LoVo (cell line): ENCODE measurements at places on chromosomes 4 and X.

DNA sequence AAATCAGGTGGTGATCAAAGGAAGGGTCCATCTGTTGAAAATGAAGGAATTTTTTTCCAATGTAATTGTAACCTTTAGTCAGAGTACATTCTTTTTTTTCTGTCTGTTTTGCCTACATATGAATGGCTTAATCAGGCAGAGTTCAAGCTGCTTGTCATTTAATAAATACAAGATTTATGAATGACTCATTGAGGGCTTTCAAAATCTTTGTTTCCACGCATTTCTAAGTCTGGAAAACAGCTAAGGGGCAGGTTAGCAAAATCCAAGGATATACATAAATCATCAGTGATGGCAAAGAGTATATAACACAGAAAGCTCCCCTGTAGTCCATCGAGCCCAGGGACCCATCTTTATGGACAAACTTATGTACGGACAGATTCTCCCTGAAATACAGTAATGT is 1.8 kb downstream of the CA5B start:
- no peak for DNase-seq

- no peak for DNase-seq
Measured at GRCh38 chrX:115632455-115632854, 71.5 kb downstream of the PLS3 start.

DNA sequence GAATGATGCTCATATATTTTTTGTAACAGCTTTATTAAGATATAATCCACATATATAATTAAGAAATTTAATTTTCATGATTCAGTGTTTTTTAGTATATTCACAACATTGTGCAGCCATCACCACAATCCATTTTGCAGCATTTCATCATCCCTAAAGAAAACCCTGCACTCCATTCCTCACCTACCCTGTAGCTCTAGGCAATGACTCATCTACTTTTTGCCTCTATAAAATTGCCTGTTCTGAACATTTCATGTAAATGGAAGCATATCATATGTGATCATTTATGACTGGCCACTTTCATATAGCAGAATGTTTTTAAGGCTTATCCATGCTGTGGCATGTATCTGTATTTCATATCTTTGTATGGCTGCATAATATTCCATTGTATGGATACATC is 339.9 kb downstream of the MAPK10 start:
- no peak for DNase-seq

- no peak for DNase-seq
Measured at GRCh38 chrX:13697455-13697854, 8.5 kb downstream of the RAB9A start.

DNA sequence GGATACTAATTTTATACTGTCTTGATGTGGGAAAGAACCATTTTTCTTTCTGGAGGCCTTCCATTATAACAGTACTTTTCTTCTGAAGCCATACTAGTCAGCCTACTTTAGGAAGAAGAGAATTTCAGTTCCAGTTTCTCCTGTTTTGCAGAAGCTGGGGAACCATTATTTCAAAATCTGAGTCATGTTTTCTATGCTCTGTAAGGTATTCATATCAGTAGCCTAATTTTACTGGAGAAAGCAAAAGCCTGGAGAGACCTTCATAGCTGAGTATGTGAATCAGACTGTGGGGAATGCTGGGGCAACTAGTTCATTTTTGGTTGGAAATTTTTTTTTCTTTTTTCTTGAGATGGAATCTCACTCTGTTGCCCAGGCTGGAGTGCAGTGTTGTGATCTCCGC is 22.4 kb downstream of the AFF1 start:
- DNase-seq: no peak

DNA sequence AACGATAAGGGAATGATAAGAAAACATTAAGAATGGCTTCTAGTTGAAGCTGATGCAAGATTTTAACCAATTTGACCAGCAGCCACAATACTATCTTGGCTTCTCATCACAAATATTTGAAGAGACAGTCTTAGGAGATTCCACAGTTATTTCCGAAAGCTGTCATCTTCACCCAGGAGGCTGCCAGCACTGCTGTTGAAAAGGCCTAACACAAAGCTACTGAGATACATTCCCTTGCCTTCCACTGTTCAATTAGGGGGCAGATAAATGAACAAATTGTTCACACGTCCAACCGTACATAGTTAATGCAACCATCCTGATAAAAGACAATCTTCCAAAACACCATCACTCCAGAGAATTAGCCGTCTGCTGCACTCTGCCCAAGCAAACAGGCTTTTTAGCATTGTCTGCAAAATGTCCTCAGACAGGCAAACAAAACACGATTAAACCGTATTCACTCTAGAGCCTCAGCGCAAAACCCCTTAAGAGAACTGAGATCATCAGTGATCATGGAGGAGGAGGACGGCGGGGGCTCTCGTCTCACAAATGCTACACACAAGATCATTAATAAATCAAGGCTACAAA is 189.8 kb upstream of the PSAPL1 start:
- DNase-seq: no peak

GRCh38 chr4:82125787-82126297 is 247.9 kb downstream of the HNRNPD start:
- DNase-seq: no peak

GRCh38 chr4:13522282-13523104 is 21.8 kb downstream of the NKX3-2 start:
- DNase-seq: no peak

- no peak for DNase-seq
Measured at GRCh38 chrX:149757206-149758067, 16.4 kb upstream of the HSFX1 start.

GRCh38 chr4:113637823-113638561 is 123.5 kb downstream of the CAMK2D start:
- DNase-seq: no peak

- DNase-seq: no peak
Measured at GRCh38 chrX:17020356-17020755, 73.9 kb downstream of the REPS2 start.

- no peak for DNase-seq
Measured at GRCh38 chr4:30653291-30653690, 66.9 kb upstream of the PCDH7 start.

DNA sequence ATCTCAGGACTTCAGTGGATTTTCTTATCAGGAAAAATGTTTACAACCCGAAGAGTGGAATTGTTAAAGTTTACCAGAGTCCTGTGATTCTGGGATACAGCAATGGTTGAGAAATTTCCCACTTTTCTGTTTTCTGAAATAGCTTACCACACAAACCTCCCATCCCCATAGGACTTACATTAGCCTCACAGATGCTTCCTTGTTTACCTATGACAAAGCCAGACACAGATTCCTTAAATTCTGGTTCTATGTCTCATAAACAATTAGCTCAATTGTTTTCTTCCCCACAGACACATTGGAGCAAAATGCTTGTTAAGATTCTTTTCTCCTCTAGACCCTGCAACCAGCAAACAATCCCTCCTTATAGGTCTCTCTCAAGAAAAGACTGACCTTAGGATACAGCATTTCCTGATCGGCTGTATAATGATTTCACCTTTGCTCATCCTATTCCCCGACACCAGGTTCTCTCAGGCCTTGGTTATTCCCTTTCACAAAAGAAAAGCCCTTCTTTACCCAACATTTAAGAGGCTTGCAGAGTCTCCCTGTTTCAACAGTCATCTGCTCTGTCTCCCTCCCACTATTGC is 886.2 kb downstream of the ARAP2 start:
- DNase-seq: no peak

GRCh38 chr4:121177246-121178137 is 13.4 kb upstream of the TNIP3 start:
- no peak for DNase-seq

GRCh38 chrX:114038358-114038757 is 545.5 kb upstream of the HTR2C start:
- no peak for DNase-seq

GRCh38 chr4:37685161-37685822 is 884 bp downstream of the RELL1 start:
- no peak for DNase-seq

DNA sequence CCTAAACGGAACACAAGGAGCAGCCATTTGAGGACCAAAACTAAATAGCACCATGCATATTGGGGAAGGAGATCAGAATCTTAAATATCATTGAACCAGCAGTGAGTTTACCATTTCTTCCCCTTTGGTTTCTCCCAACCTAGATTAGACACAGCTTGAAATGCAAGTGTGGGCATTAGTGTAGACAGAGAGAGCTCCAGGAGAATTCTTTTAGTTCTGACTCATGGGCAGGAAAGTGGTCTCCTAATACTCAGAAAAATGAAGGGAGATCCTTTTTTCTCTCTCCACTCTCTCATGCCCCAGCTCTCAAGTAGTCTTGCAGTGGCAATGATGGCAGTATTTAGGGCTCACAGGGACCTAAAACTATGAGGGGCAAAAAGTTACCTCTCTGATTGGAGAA is 567.9 kb downstream of the INPP4B start:
- DNase-seq: no peak

GRCh38 chr4:32519060-32519459 is 1798.9 kb downstream of the PCDH7 start:
- DNase-seq: no peak

DNA sequence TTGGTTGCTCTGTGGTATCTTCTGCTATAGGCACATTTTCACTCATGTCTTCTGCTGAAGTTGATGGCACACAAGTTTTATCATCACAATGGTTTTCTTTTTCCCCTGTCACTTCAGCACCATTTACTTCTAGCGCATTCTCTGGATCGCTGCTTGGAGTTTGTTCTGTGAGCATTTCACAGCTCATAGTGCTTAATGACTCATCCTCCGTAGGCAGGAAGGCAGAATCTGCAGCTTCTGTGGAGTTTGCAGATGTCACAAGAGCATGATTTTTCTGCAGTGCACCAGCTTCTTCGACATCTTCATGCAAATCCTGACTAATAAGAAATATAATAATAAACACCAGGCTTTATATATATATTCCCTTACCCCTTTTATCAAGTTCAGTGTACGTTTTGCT is 83.6 kb downstream of the CHM start:
- no peak for DNase-seq

- no peak for DNase-seq
Measured at GRCh38 chr4:105327222-105327621, 146.6 kb downstream of the PPA2 start.

DNA sequence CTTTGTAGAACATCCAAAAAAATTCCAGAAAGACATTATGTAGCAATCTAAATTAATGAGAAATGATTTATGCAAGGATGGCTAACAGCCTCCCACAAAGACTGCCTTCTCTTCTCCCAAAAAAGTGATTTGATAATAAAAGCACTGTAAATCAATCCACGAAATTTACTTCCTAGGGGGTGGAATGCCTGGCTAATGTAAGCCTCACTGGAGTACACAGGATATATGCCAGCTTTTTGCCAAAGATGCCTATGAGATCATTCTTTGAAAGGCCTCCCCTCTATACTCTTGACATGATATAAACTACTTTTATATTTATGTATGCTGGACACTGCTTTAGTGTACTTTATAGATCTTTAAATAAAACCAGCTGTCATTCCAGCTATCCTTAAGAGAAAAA is 211.1 kb downstream of the ADAMTS3 start:
- DNase-seq: no peak

- DNase-seq: no peak
Measured at GRCh38 chr4:81502564-81502963, 30.9 kb upstream of the RASGEF1B start.

DNA sequence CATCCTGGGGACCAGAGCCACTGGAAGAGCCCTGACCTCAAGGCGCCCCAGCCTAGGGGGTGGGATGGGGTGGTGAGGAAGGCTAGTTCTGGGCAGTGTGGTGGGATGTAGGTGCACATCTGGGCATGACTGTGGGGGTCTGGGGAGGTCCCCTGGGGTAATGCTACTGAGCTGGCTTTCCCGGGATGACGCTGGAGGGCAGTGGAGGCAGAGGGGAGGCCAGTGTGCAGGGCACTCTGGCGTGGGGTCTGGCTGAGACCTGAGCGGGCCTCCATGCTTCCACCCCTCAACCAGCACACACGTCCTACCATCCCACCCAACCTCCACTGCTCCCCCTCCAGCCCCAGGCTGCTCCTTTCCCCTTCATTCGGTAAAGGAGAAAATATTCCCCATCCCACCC is 4.8 kb upstream of the SH3BP2 start:
- no peak for DNase-seq

DNA sequence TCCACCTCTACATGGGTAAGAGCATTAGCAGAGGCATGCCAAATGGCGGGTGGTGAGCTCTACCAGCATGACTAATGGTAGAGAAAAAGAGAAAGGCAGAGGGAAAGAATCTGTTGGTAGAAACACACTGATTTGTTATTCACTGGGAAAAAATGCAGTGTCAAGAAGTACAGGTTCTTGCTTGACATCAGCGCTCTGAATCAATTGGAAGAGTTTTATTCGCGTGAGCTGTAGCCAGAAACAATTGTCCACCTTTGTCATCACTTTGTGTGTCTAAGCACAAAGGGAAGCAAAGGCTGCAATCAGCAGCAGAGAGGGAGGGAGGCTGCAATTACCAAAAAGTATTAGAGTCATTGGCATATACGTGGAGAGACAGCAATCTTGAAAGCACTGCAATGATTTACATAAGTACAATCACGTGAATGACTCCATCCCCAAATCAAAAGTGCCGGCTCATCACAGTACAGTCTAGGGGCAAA is 67.7 kb upstream of the HS3ST1 start:
- DNase-seq: no peak

- no peak for DNase-seq
Measured at GRCh38 chrX:8036914-8037313, 109.7 kb upstream of the PNPLA4 start.

DNA sequence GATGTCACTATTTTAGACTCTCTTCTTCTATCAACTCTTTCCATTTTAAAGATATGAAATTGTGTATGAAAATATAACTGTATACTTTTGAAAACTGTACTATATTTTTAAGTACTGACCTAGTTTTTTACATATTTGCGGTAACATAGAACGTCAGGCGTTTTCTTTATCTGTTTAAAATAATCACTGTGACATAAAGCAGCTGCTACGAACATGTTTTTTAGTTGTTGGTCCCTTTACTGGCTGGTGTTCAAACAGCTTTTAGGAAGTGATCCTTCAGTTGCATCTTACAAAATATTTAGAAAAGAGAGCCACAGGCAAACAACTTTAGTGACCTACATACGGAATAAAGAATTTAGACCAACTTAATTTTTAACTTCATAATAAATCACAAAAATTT is 73.1 kb downstream of the METTL14 start:
- DNase-seq: no peak

DNA sequence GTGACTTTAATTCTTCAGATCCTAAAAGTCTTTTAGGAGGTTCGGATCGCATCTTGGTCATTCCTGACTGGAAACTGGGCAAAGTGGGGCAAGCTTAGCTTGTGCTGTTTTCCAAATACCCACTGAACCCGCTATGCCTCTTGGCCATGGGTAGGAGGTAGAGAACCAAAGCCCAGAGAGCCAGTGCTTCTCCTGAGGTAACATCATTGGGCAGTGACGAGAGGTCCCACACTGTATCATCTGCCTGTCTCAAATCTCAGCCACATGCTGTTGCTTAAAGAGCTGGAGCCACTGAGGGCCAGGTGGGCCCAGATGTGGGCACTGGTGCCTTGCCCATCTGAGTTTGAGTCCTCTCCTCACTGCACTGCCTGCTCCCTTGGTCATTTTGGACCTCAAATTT is 68.2 kb downstream of the SLC2A9 start:
- no peak for DNase-seq
